ENCODE measurements at places on chromosomes 6 and 20.

DNA sequence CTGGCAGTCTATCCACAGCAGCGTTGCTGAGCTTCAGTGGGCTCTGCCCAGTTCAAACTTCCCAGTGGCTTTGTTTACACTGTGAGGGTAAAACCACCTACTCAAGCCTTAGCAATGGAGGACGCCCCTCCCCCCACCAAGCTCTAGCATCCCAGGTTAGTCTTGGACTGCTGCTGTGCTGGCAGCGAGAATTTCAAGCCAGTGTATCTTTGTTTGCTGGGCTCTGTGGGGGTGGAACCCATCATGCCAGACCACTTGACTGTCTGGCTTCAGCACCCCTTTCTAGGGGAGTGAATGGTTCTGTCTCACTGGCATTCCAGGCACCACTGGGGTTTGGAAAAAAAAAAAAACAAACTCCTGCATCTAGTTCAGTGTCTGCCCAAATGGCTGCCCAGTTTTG is 249.7 kb upstream of the SYNCRIP start:
- DNase-seq, result no peak

DNA sequence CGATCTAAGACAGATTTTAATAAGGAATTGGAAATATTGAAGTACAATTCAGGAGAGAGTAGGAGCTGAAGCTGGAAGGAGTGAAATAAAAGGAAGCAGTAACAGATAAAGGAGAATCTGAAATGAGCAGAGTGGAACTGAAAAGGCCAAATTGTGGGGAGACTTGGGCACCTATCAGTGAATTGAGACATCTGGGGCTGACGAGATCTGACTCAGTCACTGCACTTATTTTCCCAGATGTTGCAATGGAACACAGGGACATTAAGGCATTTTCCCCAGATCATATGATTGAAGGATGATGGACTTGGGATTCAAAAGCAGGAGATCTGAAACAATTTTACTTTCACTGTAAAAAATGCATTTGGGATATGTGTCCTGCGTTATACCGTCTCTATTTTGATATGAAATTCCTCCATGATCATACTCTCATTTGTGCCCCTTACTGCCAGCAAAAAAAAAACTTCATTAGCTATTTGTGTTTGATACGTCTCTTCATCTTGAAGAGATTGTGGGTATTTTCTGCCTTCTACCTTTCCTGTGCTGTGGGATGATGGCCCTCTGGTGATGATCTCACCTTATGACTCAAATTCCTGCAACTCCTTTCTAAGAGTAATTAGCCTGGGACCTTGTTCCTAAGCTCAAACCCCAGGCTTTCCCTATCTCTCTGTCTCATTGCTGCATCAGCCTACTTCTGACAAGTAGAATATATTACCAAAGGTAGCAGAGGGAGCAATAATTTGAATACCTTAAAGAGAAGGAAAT is 278.5 kb upstream of the MAN1A1 start:
- no peak for DNase-seq

- no peak for DNase-seq
These were observed 20.1 kb downstream of the RNF24 start for GRCh38 chr20:3995067-3995748.

DNA sequence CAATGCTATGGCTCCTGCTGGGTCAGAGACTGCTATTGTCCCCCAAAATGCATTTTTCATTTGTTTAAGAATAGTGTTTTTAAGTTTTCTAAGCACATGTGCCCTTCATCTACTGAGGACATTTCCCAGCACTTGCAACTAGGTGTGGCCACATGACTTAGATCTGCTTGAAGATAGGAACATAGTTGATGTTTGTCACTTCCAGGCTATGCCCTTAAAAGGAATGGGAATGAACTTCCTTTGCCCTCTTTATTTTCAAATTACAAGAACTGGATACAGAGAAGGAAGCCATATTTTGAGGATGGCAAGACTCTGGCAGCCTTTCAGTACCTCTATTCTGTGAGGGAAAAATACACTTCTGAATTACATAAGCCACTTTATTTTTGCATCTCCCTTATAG is 203.0 kb upstream of the TFAP2D start:
- DNase-seq, result no peak

DNA sequence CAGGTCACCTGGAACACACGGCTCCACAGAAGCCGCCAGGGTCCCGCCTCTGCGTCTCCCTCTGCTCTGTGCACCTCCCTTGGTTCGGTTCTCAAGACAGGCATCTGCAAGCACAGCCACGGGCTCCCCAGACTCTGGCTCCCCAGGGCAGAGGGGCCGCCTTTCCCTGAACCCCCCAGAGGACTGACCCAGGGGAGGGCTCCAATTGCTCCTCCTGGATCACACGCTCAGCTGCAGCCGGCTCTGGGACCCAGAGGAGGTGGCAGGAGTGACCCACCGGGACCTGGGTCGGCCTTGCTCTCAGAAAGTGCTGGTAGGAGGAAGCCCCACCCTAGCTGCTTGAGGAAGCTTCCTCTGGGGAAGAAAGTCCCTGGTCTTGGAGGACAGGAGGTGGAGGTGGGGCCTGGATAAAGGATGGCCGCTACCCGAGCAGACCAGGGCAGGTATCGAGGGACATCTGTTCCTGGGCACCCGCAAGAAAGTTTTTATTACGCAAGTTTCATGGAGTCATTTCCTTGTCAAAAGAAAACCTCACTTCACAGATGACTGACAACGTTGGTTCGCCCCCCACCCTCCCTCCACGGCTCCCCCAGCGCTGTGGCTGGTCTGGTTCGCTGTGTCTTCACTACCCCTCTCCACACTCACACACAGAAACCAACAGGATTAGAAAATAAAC is 103.9 kb upstream of the AFDN start:
- no peak for DNase-seq

DNA sequence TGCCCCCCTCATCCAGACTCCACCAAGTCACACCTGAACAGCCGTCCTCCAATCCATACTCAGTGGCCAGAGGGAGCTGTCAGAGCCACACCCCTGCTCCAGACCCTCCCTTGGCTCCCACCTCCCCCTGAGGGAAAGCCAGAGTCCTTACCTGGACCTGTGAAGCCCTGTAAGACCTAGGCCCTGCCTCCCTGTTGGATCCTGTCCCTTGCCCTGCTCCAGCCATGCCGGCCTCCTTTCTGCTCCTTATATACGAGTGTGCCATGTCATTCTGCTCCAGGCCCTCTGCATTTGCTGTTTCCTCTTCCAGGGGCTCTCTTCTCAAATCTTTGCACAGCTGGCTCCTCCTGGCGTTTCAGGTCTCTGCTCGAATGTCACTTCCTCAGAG is 100.3 kb upstream of the MYL9 start:
- DNase-seq, result no peak

DNA sequence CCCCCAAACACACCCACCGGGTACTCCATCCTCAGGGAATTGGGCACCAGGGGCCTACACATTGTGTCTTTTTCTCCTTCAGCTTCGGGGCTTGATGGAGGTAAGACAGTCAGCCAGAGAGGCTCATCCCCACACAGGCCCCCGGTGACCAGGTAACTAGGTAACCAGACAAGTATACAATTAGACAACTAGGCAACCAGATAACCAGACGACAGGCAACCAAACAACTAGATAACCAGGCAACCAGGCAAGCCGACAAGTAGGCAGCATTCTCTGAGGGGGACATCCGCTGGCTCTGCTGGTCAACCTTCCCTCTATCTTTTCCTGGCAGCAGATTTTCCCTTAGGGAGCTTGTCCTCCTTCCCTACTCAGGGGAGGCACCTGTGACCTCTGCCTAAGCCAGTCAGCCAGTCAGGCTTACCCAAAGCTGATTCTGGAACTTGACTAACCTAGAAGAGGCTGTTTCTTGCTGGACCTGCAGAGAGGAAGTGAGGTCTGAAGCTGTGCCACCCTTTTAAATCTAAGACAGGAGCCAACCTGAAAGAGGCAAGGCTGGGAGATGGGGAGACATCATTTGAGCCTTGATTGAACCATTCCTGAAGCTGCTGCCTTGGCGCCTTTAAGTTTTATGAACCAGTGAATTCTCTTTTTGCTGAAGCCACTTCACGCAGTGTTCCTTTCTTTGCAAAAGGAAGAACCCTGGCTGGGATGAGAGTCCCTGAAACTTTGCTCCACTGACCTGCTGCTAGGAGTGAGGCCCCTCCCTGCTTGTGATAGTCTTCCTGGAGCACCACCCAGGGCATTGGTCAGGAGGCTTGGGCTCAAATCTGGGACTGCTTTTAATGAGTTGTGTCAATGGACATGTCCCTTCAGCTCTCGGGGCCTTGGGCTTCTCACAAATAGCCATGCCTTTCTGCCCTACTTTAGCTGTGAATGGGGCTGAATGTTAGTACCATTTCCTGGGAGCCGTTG is 96.4 kb upstream of the RNF24 start:
- DNase-seq, result no peak

GRCh38 chr6:35728683-35729678 is 7.9 kb upstream of the ARMC12 start:
- no peak for DNase-seq

GRCh38 chr6:8041913-8042583 is 22.1 kb downstream of the BLOC1S5 start:
- DNase-seq, result no peak

- no peak for DNase-seq
These were observed 57.4 kb downstream of the GJA10 start for GRCh38 chr6:89951574-89952104.

DNA sequence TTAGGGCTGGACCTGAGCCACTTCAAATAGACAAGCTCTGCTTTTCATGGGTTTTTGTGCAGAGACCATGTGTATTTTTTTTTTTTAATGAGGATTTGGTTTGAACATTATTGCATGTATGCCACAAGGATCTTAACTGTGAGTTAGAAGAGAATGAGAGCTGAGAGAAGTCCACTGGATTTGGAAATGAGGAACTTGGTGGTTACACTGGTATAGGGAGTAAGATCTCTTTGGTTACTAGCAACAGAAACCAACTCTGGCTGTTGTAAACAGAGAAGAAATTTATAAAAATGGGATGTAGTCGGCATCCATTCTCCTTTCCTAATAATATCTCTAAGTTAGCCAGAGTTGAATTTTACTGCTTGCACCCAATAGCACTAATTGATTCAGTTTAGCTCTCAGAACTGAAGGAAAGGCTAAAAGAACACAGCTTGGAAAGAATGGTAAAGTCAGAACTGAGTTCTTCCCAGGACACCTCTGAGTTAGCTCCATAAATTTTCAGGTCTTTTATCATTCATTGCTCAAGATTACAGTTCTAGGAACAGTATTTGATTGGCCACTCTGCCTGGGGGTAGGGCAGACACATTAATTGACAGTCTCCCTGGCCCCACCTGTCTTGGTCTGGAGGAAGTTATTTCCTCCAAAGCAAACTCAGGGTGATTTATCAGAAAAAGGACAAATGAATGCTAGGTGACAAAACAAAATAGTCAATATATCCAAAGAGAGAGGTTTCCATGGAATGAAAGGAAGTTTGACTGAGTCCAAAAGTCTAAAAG is 3.9 kb upstream of the WFDC2 start:
- no peak for DNase-seq

GRCh38 chr6:75306064-75306463 is 21.5 kb upstream of the TMEM30A start:
- no peak for DNase-seq

DNA sequence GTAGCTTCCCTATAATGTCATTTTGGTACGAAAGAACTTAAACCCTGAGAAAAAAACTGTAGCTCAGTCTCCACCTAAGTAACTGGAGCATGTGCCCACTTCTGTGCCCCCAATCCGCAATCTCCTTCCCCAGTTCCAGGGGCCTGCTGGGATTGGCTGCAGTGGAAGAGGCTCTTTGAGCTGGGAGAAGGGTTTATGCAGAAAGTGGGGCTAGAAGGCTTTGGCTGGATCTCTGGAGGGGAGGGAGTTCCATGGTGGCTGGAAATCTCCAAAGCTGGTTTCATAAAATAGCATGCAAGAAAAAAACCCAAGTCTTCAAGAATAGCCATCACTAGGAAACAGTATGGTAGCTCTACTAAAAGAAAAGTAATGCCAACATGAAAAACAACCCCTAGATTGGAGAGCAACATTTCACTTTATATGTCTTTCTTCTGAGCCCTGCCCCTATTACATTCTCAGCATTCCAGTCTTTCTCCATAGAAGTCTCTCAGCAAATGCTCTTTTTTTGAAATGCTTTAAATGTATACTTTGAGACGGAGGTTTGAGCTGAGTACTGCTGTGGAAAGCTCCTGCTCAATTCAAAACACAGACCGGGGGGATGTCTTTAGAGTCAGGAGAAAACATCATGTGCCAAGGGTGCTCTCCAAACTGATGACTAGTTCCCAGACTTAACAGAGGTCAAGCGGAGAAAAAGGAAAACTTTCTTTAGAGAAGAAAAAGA is 36.0 kb upstream of the FOXO3 start:
- DNase-seq, result no peak

- no peak for DNase-seq
These were observed 7.8 kb upstream of the LCA5 start for GRCh38 chr6:79544939-79545450.

- DNase-seq, result no peak
These were observed 197.7 kb downstream of the KCNQ5 start for GRCh38 chr6:72819609-72820008.

- DNase-seq, result no peak
These were observed 14.8 kb downstream of the PLA2G7 start for GRCh38 chr6:46720401-46720800.

GRCh38 chr20:36216314-36217025 is 19.8 kb upstream of the AAR2 start:
- no peak for DNase-seq

GRCh38 chr6:56244089-56244488 is 3.3 kb downstream of the COL21A1 start:
- no peak for DNase-seq
